ENCODE measurements at places on chromosomes 7 and 10.

- no peak for DNase-seq
Observed at GRCh38 chr7:81845744-81846241, 75.9 kb upstream of the HGF start.

DNA sequence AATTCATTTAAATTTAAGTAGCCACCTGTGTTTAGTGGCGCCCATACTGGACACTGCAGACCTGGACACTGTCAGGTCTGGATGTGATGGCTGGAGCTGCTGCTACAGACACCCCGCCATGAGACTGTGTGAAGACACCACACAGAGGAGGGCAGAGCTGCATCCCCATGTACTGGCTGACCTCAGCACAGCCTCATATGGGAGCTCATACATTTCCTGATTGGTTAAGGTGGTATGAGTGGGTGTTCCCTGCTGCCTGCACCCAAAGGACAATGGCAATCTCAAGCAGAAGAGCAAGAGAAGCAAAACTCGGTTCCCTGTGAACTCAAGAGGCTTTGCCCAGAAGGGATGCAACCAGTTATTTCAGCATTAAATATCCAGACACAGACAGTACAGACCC is 60.0 kb downstream of the DLG5 start:
- DNase-seq, result no peak

GRCh38 chr7:130875901-130876300 is 141.9 kb upstream of the KLF14 start:
- no peak for DNase-seq

DNA sequence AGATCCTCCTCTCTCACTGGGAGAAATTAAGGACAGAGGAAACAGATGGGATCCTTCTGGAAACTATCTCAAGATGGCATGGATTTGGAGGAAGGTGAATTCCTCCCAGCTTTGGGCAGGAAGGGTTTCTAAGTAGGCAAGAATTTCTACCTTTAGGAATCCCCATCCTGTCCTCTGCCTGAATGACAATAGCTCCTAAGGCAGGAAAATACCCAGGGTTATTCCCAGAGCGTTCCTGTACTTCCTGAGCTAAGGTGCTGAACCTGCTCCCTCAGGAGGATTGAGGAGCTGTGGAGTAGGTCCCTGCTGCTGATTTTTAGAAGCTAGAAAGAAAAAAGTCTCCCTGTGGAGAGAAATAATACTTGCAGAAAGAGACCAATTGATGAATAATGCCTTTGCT is 568 bp downstream of the MGAM2 start:
- DNase-seq, result no peak

DNA sequence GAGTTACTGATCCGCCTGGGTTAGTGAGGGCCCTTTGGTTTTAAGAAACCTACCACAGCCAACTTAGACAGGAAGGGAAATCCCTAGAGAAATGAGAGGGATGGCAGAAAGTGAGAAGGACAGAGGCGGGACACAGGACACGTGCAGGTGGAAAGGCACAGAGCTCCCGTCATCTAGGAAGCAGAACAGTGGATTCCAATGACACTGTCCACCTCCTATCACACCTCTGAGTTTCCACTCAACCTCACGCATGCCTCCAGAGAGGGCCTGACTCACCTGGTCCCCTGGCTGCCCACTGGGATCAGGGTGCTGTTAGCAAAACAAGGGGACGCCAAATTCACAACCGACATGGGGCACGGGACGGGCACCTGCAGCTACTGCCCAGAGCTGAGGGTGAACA is 26.3 kb downstream of the CPXM2 start:
- no peak for DNase-seq

DNA sequence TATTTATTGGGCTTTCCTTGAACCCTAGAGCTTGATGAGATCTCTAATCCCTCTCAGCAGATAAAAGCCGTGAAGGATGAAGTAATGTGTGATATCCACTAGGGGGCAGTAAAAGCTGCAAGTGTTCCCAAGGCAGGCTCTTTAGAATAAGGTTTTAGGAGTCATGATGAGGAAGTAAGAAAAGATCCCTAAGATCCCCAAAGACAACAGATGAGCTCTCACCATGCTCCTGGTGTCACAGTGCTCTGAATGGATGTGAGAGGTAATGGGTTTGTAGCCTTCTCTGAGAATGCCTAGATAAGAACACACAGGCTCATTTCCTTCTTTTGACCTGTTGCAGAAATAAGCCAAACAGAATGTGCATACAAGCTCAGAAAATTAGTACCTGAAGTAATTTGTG is 70.4 kb upstream of the ITPRID1 start:
- DNase-seq, result peak; percentile 92

- no peak for DNase-seq
Observed at GRCh38 chr10:103740611-103741010, 114.8 kb downstream of the SH3PXD2A start.

Data from NCI-H1694 treated with DMSO at 0.1 percent for 48 hours (cell line).